Panc1 (cell line): ENCODE measurements at places on chromosomes 1 and 21. TPM values are rescaled to one million over a fixed set of nuclear protein-coding genes. Genes with fewer than 3 reads are reported as not detected.

The SPRR4 gene
- not detected for total RNA-seq

The C1orf226 gene
- 38.4 TPM for total RNA-seq

The FCRLA gene
- 0.15 TPM for total RNA-seq

- no peak for DNase-seq
Observed at GRCh38 chr1:27011976-27012563, 580 bp downstream of the TENT5B start.

GRCh38 chr1:229388897-229389580 lies 44.9 kb downstream of the ACTA1 start:
- DNase-seq, result peak; percentile 18

The JAM2 gene
- total RNA-seq, result 0.21 TPM

GRCh38 chr1:68746378-68746777 lies 249.5 kb upstream of the DEPDC1 start:
- no peak for DNase-seq

DNA sequence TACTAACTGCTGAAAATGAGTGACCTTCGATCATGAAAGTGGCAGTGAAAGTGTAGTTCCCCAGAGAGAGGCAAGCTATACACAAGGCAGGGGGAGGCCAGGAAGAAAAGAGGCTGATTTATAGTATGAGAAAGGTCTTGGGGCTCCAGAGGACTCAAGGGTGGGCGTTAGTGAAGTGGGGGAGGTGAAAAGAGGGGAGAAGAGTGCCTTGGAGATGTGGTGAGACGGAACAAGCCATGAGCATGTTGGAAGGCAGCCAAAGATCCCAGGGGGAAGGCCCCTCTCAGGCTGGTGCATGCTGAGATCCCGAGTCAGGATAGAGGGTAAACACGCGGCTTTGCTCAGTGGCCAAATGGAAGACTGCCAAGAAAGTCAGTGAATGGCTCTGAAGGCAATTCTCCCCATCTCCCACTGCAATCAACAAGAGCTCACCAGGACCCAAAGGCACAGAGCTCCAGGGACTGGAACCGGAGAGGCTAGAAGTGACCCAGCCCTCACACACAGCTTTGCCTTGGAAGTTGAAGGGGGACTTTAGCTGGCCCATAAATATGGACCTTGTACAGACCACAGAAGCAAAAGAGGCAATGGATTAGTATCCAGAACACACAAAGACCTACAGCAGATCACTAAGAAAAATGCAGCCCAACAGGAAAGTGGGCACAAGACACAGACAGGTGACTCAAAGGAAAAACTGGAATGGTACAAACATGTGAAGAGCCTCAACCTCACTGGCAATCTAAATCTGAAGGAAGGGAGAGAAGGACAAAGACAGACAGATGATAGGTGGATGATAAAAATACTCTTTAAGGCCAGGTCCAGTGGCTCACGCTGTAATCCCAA lies 49.6 kb downstream of the HSF2BP start:
- DNase-seq, result no peak

- no peak for DNase-seq
Observed at GRCh38 chr1:197779921-197780320, 4.6 kb upstream of the DENND1B start.

DNA sequence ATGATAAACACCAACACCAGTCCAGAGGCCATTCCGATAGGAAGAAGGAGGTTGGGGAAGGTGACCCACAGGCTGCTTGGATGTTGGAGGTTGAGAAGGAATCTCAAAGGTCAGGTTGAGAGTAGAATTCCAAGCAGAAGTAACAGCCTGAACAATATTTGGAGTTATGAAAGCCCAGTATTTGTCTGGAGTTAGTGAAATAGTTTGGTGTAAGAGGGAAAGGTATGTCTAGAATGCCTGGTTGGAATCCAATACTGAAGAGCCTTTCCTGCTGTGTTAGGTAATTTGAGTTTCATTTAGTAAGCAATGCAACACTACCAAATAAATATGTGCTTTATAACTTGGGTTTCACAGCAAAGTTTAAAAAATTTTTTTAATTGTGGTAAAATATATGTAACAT lies 70.5 kb upstream of the MCOLN3 start:
- DNase-seq, result no peak

GRCh38 chr1:21266119-21266774 lies 24.0 kb downstream of the ECE1 start:
- no peak for DNase-seq
